ENCODE measurements at places on chromosomes 6 and 20.
A peak's percentile ranks its signal among the peaks of the same experiment; 100 is the strongest.

- no peak for DNase-seq
Measured at GRCh38 chr6:109449795-109450673, 5.5 kb downstream of the MICAL1 start.

DNA sequence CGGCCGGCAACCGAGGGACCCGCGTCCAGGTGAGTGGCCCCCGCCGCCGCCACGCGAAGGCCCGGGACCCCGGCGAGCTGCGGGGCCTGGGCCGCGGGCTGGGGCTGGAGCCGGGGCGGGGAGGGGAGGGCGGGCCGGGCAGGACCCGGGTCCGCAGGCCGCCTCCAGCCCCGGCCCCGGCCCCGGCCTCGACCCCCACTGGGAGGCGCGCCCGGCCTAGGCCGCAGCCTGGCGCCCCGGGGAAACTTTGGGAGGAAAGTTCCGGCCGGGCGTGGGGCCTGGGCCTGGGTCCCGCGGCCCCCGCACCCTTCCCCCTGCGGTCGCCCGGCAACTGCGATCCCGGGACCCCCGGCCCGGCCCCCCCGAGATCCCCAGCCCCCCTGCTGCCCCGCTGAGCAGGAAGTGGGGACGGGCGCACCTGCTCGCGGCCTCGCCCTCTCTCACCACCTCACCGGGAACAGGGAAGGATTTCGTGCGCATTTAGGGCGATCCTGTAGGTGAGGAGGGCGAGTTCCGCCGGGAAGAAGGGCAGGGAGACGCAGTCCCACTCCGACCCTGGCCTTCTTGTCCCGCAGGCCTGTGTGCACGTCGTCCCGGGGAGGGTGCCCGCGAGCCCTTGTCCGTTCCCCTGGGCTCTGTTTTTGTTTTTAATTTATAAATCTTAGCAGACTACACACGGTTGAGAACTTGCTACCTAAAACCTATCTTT, 402 bp downstream of the OSBPL2 start:
- DNase-seq, result peak; percentile 6

DNA sequence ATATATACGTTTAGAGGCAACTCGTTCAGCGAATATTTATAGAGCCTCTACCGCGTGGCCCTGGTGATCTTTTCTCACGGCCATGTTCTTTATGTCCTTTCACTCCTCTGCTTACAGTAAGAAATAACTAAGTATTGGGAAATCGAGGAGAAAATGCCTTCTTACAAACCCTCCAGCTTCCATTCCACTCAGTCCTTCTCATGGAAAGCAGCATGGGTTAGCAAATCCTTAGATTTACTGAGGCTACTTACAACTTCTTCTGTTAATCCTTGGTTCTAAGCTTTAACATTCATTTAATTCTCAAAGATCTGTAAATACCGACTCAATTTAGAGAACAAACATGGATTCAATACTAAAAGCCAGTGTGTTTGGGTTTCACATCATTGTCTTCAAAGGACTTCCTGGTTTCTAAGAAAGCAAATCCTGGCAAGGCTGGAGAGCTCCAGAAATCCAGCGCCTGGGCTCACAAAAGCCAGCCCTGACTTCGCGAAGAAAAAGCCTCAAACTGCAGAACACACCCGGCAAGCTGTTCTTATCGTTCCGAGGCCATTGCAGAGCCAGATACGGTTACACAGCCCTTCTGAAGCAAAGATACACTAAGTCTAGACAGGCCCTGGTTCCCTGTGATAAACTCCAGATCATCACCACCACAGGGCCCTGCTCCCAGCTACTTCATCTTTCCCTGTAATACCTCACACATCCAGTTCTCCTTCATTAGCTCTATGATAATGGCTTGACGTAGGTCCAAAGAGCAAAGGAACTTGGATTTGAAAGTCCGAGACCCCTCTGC, 19.2 kb downstream of the AGPAT4 start:
- DNase-seq, result no peak

DNA sequence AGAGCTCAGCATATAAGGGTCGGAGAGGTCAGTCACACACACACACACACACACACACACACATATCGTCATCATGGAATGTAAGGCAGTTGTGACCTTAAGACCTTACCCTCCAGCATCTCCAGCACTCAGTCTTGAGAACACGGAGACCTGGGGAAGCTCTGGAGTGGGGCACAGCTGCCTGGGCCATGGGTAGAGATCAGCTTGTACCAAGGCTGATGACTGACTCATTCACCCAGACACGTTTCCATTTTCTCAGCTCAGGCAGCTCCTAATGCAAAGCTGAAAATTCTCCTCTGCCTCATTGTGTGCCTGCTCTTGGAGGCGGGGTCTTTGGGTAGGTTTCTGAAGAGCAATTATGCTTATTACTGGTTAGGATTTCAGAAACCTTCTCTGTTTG, 38.3 kb upstream of the PDYN start:
- DNase-seq, result no peak
